ENCODE measurements at places on chromosomes 11 and 22.
A peak's percentile ranks its signal among the peaks of the same experiment; 100 is the strongest.

GRCh38 chr11:69040581-69041260 is 8.0 kb upstream of the TPCN2 start:
- no peak for DNase-seq

DNA sequence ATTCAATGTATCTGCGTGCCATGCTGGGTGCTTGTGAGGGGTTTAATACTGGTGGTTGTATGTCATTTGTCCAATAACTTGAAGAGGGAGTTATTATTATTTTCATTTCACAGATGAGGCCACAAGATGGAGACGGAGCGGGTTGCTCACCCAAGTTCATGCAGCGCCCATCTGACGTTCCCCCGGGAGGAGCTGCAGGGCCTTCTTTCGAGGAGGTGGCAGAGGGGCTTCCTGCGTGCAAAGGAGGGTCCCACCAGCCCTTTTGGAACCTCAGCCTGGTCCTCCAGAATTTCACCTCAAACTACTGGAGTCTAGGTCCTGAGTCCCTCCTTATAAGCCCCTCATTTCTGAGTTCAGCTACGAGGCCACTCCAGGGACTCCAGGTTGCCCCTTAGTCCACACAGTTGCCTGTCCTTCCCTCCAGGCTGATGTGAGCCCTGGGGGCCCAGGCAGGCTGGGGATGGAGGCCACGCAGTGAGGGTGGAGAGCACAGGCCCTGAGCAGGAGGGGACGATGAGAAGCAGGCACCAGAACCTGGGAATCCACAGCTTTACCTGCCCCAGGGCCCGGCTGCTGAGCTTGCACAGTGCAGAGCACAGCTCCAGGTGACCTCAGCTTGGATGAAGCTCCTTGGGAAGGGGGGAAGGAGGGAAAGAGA is 2.9 kb upstream of the VSIG10L2 start:
- DNase-seq, result no peak

DNA sequence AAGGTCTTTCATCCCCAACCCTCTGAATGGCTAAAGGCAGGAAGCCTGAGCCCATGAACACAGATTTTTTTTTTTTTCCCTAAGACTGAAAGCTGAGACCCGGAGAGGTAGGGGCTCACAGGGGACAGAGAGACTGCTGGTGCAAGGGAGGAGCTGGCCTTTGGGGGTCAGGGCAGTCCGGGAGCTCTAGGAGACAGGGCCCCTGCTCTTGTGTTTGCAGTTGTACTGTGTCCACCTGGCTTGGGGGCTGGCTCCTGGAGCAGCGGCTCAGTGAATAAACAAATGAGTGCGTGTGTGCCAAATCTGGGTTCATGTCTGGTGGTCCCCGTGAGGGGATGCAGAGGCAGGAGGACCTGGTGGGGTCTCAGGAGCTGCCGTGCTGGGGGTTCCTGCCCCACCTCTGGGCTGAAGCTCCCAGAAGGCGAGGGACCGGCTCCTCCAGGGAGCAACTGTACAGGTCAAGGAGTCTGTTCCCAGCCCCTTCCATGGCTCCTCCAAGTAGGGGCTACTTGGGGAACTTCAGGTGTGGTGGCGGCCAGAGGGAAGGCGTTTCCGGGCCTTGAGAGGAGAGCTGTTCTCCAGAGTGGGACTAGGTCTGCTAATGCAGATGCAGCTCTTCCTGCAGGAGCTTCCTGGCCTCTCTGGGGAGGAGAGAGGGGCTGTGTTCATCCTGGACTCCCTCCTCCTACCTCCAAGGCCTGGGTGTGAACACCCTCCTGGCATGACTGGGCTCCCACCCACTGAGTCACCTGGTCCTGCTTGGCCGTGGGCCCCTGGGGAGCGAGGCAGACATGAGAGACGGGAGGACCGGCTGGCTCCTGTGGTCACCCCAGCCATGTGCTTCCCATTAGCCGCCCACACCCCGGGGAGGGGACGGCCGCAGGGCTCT is 57.6 kb downstream of the FBXO7 start:
- DNase-seq, result no peak

DNA sequence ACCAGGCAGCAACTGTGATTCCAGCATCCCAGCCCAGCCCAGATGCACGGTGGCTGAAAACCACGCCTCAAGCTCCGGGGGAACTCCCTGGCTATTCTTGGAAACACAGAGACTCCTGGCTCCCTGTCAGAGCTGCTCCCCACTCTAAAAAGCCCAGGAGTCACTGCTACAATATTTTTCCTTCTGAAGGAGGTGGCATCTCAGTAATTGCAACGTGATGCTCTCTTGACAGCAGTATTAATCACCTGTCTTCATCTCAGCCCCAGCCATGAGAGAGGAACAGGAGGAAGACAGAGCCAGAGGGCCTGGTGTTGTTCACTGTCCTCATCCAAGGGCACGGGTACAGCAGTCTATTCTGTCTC is 26.9 kb downstream of the DRD2 start:
- DNase-seq, result no peak

DNA sequence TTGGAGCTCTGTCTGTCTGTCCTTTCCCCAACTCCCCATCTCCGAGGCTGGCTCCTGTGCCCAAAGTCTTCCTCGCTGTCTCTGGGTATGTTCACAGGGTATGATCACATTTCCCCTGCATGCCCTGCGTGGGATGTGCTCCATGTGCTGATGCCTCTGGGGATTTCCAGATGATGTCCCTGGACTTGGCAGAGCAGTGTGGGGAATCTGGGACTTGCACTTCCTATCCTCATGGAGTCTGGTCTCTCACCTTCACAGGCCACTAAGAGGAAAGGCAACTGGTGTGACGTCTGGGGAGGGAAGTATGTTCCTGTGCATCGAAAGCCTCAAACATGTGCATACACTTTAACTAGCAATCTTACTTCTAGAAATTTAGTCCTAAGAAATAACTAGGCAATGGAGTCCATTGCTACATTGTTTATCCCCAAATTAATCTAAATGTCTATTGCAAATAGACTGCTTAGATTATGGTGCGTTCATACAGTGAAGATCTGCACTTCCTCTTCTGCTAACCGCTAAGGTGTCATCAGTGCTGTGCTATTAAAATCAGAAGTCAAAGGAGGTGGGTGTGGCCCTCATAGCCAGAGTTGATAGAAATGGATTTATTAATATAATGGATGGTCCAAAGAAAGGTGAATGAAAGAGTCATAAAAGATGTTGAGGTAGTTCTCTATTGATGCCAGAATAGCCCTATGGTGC is 20.8 kb downstream of the TIMP3 start:
- no peak for DNase-seq

DNA sequence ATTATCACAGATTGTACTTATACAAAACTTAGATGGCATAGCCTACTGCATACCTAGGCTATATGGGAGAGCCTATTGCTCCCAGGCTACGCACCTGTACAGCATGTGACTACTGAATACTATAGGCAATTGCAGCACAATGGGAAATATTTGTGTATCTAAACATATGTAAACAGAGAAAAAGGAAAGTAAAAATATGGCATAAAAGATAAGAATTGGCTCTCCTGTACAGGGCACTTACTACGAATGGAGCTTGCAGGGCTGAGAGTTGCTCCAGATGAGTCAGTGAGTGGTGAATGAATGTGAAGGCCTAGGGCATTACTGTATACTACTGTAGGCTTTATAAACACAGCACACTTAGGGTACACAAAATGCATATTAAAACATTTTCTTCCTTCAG is 13.2 kb downstream of the APOL6 start:
- no peak for DNase-seq

GRCh38 chr11:8768625-8769333 is 86.2 kb downstream of the RPL27A start:
- DNase-seq, result no peak

DNA sequence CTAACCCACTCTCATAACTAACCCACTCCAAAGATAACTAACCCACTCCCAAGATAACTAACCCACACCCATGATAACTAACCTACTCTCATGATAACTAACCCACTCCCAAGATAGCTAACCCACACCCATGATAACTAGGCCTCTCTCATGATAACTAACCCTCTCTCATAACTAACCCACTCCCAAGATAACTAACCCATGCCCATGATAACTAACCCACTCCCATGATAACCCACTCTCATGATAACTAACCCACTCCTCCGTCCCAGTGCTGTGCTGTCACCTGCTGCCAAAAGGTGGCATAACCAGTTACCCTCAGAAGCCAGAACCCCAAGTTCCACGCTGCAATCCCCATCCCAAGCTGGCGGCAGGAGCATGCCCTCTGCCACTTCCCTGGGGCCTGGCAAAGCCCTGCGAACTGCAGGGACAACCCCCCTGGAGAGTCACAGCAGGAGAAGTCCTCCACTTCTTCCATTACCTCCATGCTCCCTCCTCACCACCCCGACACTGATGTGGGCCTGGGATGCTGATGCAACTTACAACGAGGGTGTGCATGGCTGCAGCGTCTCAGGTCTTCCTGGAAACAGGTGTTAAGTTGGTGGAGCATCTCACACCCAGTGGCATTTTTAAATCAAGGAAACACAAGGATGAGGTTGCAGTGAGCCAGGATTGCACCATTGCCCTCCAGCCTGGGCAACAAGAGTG is 30.8 kb upstream of the CELSR1 start:
- DNase-seq, result no peak

DNA sequence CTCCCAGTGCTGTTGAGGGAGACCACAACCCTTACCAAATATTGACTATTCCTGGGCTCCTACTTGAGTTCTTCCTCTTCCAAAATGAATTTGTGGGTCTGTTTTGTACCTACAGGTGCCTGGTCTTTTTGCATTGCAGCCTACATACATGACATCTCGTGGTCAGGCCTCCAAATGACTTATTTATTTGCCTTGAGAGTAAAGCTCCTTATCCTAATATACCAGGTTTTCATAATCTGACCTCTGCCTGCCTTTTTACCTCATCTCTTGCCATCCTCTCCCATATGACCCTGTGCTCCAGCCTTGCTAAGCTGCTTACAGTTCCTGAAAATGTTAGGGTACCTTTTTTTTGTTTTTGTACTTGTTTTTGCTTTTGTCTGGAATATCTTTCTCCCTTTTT is 130.4 kb downstream of the UVRAG start:
- no peak for DNase-seq

DNA sequence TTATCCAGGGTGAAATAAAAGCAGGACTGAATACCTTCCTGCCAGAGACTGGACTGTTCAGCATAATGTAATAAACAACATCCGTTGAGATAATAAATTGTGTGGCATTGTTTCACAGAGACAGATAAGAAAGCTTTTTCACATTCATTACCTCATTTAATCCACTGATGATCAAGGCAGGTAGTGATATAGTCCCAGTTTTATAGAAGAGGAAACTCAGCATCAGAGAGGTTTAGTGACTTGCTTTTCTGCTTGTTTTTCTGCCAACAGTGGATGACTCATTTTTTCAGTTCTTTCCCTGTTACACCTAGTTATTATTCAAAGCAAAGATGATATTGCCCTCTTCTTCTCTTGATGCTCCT is 4.0 kb downstream of the MYO18B start:
- DNase-seq, result no peak

DNA sequence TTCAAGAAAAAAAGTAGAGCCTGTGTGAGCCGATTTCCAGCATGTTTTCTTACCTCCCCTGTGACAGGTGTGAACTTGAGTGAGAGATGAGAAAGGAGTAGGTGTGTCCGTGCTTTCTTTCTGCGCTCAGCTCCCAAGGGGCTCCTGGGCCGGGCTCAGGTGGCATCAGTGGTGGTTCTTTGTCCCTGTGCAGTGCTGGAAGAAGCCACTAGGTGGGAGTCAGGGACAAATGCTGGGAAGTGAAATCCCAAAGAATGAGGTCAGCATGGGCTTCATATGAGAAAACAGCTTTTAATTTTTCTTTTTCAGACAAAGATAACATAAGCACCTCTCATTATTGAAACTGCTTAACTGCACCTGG is 57.8 kb downstream of the PPFIBP2 start:
- DNase-seq, result no peak

- DNase-seq, result peak; percentile 54
Observed at GRCh38 chr22:25062386-25063085, 110.0 kb downstream of the KIAA1671 start.

DNA sequence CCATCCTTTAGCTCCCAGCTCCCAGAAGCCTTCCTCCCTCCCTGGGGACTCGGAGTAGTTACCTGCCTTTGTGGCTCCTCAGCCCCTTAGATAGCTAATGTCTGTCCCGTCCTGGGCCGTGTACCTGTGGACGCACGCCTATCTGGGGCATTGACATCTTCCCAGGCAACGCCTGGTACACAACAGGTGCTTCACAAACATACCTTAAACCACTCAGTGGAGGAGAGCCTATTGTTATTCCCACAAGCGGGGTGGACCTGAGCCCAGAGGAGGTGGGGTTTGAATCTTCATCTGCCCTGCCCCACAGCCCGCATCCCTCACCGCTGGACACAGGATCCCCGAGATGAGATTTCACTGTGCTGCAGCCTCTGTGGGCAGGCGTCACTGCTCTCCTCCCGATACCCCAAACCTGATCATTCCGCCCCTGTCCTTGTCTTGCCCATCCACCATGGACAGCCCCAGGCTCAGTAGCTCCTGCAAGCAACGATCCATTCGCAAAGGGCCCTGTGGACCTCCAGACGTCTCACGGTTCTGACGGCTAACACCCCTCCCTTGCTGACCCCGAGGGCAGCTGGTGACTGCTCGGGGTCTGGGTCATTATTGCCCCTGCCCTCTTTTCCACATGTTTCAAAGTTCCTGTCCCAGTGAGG is 73.8 kb upstream of the SHISAL1 start:
- DNase-seq, result no peak

DNA sequence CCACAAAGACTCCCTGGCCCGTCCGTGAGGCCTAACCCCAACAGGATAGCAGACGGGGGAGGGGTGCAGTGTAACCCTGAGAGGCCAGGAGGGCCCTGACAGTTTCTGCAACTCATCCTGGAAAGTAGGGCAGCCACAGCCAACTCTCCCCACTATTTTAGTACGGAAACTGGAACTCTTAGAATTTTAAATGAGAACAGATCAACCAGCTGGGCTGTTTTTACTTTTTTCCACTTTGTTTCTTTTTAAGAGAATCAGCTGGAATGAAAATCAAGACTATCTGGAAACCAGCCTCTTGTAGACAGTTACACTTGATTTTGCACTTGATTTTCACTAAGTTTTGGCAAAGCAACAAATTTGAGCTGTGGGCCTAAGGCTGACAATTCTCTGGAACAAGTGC is 42.7 kb upstream of the NRIP3 start:
- no peak for DNase-seq

DNA sequence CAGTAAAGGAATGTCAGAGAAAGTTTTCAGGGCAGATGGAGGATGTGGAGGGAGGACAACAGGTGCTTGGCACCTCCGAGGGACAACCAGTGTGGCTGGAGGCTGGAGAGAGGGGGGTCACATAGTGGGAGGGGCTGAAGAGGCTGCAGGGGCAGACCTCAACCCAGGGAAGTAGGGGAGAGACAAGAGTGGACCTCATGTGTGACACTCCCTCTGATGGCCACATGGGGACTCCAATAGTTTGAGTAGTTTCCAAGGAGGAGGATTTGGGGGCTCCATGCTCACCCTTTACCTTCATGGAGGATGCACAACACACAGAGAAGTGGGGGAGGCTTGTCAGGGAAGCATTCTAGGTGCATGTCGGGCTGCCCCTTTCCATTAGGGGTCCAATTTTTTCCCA is 35.1 kb upstream of the ASPHD2 start:
- DNase-seq, result no peak

All from stimulated activated CD8-positive, alpha-beta memory T cell treated with anti-CD3 and anti-CD28 coated beads, Interleukin-4, amount 100 ng/mL, for 24 hours (primary cell).